NCI-H1105 (cell line): ENCODE measurements at places on chromosomes 12 and 14.

DNA sequence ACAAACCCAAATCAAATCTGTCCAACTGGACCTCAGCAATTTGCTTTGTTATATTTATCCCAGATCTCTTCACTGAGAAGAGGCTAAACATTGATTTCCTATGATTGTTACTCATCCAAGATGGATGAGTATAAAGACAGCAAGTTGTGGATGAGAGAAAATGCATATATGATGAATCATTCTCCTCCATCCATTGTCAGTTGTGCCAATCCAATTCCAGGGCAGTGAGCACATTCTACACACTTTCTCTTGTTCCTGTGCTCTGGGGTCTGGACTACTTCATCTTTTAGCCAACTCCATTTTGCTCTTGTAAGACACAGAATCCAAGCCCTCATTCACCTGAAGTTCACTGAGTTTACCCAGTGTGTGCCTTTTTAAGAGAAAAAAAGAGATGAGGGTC lies 105.7 kb downstream of the GCH1 start:
- DNase-seq: no peak

DNA sequence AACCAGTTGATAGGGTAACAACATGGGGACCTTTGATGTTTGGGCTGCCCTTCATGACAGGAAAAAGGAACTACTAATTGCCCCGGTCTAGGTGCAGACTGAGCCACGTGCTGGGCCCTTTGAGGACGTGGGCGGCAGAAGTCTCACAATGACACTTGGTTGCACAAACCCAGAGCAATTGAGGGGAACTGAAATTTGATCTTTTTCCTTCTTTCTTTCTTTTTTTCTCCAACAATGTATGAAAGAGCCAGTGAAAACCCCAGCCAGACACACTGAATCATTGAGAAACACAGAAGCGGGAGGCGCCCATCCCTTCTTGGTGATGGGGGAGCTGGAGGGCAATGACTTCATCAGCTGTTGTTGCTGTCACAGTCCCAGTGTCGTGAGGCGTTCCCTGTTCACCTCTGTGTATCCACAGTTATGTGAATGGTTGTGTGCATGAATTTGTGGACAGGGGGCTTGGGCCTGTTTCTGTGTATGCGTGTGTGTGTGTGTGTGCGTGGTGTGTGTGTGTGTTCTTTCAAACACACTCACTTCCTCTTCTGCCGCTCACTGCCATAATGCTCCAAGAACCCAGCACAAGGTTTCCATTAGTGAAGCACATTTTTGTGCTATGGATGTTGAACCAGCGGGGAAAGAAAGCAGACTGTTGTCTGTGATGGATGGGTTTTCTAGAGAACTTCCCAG lies 137.5 kb upstream of the CCND2 start:
- no peak for DNase-seq

DNA sequence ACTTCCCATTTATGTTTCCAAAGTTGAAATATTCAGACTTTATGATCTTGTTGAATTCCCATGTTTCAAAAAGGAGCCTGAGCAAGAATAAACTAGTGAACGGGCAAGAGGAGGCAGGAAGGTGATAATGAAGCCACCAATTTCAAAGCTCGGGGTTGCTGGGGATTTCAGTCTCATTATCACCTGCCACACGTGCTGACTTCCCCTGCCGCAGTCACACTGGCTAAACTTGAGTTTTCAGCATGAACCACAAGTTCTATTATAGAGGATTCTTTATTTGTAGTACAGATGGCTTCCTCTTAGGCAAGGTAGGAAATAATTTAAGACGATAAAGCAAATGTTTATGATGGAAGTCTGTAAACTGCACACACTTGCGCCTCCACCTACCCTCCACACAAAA lies 18.1 kb upstream of the DIABLO start:
- DNase-seq: no peak

GRCh38 chr14:90301668-90302090 lies 30.1 kb downstream of the NRDE2 start:
- DNase-seq: peak; percentile 19

- no peak for DNase-seq
These were observed 28.6 kb downstream of the KCNA5 start for GRCh38 chr12:5072311-5072710.

DNA sequence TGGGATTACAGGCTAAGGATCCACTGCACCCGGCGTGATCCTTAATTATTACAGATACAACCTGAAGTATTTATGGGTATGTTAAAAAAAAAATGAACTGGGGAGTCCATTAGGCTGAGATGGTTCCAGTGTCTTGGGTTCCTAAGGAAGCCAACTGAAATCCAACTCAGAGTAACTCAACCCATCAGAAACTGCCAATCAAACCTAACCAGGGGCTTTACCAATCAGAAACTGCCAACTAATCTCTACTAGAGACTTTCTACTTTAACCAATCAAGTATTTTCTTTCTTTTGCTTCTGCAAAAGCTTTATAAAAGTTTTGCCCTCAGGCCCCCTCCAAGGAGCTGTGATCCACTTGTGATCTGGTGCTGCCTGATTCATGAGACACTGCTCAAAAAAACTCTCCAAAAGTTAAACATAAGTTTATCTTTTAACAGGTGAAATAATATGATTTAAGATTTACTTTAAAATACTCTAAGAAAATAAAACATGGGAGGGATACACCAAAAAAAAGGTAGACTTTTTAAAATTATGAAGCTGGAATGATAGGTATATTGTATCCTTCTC lies 88.0 kb downstream of the ACADS start:
- DNase-seq: no peak

DNA sequence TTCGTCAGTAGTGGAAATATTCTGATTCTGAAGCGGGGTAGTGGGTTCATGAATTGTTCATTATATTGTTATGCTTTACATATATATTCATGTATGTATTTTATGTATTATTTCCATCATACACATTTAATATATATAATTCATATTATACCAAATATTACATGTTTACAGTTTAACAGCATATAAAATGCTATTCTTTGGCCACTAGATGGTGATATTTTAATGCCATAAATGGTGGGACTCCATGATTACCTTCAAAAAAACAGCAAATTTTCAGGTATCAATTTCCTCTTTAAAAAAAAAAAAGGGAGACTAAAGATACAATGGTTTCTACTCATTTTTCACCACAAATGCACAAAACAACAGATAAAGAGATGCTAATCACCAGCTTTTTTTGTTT lies 41.0 kb downstream of the BDKRB1 start:
- peak; percentile 23 for DNase-seq
